ENCODE measurements at places on chromosomes 5 and 9. TPM values are rescaled to one million over a fixed set of nuclear protein-coding genes. Genes with fewer than 3 reads are reported as not detected.

DNA sequence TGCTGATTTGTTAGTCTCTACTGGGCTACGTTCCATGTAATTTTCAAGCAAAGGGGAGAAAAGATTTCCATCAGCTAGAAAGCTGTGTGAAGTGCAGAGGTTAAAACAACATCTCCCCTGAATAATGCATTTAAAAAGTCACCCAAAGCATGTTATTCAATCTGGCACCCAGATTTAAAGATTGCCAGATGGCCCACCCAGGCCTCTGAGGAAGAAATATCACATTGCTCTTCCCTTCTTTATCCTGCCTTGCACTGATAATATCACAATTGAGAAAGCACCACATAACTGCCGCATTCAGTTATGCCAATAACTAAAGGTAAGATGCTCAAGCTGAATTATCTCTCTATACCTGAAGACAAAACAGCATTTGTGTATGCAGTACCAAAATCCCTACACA lies 119.4 kb upstream of the PUM3 start:
- H3K4me3 ChIP-seq, result no peak overlapping the region
- H3K4me1 ChIP-seq, result peaks cover 15% of the 10 kb centered on the region
- H3K27me3 ChIP-seq, result peaks cover 3% of the 10 kb centered on the region
- no peak for DNase-seq
- H3K27ac ChIP-seq, result no peak overlapping the region

- no peak overlapping the region for H3K4me3 ChIP-seq
- H3K4me1 ChIP-seq, result peaks cover 11% of the 10 kb centered on the region
- peaks cover 1% of the 10 kb centered on the region for H3K27me3 ChIP-seq
- no peaks in the 10 kb centered on the region for H3K36me3 ChIP-seq
Measured at GRCh38 chr5:154287136-154287535, 96.6 kb downstream of the GALNT10 start.

DNA sequence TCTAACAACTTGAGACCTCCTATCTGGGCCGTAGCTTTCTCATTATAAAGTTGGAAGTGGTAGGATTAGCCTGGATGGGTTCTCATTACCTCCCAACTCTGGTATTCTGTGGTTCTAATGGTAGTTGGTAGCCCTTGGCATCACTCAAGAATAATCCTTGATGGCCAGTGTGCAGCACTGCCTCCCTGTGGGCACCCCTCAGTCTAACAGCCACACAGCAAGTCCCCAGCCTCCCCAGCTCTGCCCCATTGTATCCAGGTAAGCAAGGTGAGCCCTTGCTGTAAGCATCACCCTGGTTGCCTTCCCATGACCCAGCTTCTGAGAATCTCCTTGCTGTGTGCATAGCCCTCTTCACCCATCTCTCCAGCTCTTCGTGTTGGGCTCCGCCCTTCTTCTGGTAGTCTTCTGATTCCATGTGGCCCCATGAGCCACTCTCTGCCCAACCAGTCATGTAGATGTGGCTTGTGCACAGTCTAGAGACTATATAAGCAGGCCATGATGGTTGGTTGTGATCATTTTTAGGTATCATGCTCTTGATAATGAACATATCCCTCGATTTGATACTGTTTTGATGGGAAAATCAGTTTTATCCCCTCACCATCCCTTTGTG lies 57.6 kb upstream of the GRHPR start:
- no peaks in the 10 kb centered on the region for H3K4me1 ChIP-seq
- H3K36me3 ChIP-seq, result no peaks in the 10 kb centered on the region
- H3K27me3 ChIP-seq, result no peaks in the 10 kb centered on the region
- no peak for DNase-seq

DNA sequence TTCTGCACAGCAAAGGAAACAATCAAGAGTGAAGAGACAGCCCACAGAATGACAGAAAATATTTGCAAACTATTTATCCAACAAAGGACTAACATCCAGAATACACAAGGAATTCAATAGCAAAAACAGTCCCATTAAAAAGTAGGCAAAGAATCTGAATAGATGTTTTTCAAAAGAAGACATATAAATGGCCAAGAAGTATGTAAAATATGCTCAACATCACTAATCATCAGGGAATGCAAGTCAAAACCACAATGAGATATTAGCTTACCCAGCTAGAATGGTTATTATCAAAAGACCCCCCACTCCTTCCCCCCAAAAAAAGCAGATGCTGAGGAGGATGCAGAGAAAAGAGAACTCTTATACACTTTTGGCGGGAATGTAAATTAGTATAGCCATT lies 13.4 kb upstream of the OR13C8 start:
- DNase-seq, result no peak
- H3K27me3 ChIP-seq, result peaks cover 4% of the 10 kb centered on the region
- H3K27ac ChIP-seq, result no peak overlapping the region
- H3K36me3 ChIP-seq, result peaks cover 6% of the 10 kb centered on the region
- no peak overlapping the region for H3K4me3 ChIP-seq
- H3K4me1 ChIP-seq, result no peaks in the 10 kb centered on the region

GRCh38 chr5:35438288-35438687 lies 179.4 kb upstream of the SPEF2 start:
- H3K36me3 ChIP-seq, result no peaks in the 10 kb centered on the region
- H3K27ac ChIP-seq, result no peak overlapping the region
- no peaks in the 10 kb centered on the region for H3K27me3 ChIP-seq
- H3K4me1 ChIP-seq, result no peaks in the 10 kb centered on the region
- no peak for DNase-seq
- no peak overlapping the region for H3K4me3 ChIP-seq

The INSL6 gene
- total RNA-seq, result not detected

The LIFR gene
- total RNA-seq, result 41.6 TPM

The NEUROG1 gene
- 222 TPM for total RNA-seq

The GABRA1 gene
- total RNA-seq, result not detected

The SLC6A3 gene
- total RNA-seq, result 22.4 TPM

Measured in glutamatergic neuron (in vitro differentiated cells).